ENCODE measurements at places on chromosomes 11 and 22.
A peak's percentile ranks its signal among the peaks of the same experiment; 100 is the strongest.

DNA sequence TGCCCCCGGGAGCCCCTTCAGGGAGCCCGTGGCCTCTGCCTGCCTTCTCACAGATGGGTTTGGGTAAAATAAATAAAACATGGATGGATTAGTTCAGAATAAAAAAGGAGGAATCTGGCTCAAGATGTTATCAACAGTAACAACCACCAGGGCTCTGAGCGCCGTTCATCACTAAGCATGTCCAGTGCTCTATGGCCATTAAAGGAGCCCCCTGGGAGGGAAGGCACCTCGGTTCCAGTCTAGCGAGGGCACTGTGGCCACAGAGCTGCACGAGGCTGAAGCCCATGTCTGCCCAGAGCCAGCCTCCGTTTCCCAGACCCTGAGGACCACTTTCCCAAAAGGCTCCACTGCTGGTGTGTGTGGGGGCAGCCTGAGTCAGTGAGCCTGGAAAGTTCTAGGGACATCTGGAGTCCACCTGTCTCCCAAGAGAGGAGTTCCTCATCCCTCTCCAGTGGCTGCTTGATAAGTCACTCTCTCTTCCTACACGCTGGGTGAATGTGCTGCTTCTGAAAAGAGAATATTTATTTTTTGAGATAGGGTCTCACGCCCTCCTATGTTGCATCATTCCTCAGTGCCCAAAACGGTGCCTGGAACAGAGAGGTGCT lies 614.6 kb downstream of the TBC1D22A start:
- DNase-seq: no peak

DNA sequence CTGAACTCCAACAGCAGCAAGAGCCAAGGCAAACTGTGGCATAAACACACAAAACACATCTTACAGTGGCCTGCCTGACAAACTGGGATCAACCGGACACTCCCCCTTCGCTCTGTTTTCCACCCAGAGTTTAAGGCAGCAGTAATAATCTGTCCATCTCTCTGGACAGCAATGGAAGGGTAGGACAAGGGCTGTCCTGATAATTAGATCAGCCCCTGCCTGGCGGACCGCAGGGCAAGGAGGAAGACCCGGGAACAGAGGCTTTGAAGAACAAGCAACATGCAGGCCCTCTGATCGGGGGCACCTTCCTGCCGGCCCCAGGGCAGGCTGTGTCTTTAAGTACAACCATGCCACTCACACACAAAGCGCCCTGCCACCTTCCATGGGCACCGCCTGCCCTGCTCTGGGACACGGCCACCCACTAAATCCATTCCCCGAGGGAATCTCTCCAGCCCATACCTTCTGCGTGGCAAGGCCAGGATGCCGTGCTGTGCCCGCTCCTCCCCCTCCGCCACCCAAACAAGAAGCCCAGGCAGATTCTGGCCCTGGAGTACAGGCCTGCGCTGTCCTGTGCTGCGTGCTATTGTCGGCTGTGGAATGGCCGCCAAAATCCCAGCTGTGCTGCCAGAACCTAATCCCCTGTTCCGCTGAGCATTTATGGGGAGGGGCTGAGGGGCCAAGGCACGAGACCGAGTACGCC lies 38.8 kb downstream of the NUMA1 start:
- peak; percentile 27 for DNase-seq

GRCh38 chr11:76642341-76642740 lies 28.2 kb downstream of the LRRC32 start:
- no peak for DNase-seq

DNA sequence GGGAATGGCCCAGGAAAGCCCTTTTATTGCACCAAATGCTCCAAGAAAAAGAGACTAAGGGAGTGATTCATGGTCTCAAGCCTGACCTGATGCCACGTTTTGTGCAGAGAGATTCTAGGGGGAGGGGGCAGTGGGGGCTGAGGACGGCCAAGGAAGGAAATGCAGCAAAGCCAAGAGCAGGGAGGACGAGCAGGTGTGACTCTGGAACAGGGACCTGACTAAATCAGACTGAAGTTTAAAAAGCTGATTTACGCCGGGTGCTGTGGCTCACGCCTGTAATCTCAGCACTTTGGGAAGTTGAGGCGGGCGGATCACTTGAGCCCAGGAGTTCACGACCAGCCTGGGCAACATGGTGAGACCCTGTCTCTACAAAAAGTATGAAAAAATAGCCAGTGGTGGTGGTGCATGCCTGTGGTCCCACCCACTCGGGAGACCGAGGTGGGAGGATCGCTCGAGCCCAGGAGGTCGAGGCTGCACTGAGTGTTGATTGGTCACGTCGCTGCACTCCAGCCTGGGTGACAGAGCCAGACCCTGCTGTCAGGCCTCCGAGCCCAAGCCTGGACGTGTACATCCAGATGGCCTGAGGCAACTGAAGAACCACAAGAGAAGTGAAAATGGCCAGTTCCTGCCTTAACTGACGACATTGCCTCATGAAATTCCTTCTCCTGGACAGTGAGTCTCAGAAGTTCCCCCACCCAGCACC lies 10.8 kb upstream of the IFITM3 start:
- DNase-seq: no peak

DNA sequence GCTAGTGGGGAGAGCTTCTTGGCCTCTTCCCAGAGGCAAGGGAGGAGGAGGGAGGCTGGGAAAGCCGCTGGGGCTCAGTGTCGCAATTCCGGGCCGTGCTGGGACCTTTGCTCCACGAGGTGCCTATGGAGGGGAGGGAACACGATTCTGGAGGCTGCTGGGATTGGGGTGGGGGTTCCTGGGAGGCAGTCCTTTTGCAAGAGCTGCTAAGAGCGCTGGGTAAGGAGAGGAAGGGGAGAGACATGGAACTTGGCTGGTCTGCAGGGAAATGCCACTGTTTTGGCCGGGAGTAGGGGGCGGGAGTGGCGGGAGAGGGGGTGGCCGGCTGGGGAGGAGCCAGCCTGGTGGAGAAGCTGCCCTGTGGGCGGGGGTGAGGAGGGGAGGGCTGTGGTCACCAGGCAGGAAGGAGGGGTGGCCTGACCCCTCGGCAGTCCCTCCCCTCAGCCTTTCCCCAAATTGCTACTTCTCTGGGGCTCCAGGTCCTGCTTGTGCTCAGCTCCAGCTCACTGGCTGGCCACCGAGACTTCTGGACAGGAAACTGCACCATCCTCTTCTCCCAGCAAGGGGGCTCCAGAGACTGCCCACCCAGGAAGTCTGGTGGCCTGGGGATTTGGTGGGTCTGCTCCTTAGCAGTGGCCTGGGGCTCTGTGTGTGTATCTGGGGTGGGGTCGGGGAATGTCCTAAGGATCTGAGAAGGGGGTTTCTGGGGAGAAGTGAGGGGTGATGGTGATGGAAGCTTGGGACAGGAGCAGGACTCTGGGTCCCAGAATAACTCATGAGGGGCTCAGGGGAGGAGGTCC lies at the start of gene NR1H3:
Gene NR1H3 (plus strand): TSS at position 480 of the 800 bp plus-strand sequence. CDS start 1,221 bp downstream, outside the sequence.
- no peak for DNase-seq

GRCh38 chr22:27347951-27348350 lies 453.6 kb downstream of the MN1 start:
- DNase-seq: no peak

DNA sequence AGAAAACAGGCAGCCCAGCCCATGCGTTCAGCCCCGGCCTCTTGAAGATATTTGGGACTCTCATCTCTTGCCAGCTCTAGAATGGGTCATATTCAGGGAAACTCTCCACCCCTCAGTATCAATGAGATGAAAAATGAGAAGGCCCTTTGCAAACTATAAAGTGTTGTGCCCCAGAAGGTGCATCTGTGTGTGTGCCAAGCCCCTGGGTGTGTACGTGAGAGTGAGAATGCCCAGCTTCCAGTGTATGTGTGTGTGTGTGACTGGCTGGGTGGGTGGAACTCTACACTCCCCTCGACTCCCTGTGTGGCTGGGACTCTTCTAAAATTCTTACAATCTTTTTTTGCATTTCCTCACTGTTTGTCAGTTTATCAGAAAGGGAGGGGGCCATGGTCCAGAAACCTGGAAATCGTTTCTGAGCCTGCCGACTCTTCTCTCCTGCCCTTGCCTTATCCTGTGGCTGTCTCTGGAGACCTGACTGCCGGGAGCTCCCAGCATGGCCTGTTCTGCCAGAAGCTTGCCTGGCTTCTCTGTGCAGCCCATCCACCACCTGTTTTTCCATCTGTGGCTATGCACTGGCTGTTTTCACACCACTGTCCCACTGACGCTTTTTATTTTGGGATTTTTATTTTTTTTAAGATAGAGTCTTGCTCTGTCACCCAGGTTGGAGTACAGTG lies 1.2 kb downstream of the P2RY6 start:
- no peak for DNase-seq

All from non-pigmented ciliary epithelial cell (primary cell).